ENCODE measurements at places on chromosomes 16 and 17.

GRCh38 chr17:78128551-78129350 lies at the start of gene TMC6:
TSS of gene TMC6 (minus strand) at chr17:78128755. CDS start at chr17:78126832, 1,923 bp downstream.
- no peak for DNase-seq

DNA sequence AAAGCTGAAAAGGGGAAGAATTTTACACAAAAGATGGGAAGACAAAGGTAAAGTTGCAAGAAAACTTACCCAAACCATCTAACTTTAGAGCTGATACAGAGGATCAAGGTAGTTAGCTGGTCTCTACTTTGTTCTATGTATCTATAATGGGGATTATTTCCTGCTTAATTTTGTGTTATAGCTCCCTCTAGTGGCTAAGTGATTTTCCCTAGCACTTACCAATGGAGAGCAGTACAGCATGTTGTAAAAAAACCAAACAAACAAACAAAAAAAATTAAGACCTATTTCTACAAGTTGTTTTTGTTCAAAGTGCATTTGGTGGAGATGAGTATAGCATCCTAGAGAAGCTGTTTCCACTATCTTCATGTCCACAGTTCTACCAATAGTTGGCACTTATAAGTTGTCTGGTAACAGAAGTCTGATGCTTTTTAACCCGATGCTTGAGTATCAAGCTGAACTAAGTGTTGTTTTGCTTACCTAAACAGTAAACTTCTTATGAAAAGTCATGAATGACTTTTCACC lies 7.5 kb downstream of the SRSF1 start:
- DNase-seq, result peak; percentile 74

GRCh38 chr16:84511180-84511800 lies 6.8 kb upstream of the MEAK7 start:
- DNase-seq, result peak; percentile 97

DNA sequence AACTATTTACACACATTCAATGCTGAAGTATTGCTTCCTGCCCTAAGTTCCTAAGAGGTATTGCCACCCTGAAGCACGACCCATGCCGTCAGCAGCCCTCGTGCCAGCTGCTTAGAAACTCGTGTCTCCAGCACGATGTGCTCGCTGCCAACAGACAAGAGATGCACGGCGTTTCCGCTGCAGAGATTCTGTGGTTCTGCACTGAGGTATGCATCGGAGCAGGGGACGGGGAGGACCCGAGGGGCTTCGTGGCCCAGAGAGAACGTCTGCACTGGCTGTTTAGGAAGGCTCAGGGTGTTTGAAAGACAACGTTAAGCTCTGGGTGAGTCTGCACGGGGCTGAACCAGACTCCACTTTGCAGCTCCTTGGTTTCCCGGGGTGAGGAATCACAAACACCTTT lies 82.7 kb upstream of the CREBBP start:
- DNase-seq, result no peak

DNA sequence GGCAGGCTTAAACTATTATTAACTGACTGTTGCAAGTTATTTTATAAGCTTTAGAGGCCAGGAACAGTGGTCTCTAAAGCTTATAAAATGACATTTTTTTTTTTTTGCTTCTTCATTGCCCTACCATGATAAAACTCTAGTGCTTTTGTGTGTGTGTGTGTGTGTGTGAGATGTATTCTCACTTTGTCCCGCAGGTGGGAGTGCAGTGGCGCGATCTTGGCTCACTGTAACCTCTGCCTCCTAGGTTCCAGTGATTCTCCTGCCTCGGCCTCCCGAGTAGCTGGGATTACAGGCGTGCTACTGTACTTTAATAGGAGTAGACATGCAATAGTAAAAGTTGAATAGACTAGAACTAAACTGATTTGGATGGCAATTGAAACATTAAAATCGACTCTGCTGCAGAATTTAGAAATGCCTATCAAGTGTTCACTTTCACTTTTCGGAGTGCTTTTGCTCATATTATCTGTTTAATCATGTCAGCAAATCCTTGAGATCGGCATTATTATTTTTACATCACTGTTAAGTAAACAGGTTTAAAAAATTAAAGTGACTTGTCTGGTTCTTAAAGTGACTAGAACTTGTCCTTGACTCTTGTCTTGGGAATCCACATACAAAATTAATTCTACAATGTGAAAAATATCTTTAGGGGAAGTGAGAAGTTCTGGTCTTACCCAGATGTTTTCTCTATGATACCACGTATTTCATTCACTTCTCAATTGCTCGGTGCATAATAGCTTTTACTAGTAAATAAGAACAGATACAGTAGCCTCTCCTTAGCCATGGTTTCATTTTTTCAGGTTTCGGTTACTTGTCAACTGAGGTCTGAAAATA lies 8.4 kb upstream of the PCTP start:
- no peak for DNase-seq

DNA sequence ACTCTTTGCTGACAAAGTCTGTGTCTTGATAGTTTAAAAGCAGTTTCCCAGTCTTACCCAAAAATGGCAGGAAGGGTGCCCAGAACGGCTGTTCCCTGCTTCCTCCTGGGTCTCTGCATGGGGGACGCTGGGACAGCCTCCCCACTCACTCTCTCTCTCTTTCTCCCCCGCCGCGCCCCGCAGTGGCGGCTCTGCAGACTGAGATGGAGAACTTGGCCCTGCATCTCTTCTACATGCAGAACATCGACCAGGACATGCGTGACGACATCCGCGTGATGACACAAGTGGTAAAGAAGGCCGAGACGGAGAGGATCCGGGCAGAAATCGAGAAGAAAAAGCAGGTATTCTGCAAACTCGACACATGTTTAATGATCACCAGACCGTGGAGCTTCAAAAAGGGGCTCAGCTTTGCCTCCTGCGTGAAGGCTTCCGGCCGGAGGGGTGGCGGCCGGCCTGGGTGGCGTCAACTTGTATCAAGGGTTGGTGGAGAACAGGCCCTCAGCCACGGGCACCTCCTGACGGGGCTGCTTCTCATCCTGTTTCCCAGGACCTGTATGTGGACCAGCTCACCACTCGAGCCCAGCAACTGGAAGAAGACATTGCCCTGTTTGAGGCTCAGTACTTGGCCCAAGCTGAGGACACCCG lies 22.0 kb downstream of the CCDC40 start:
- no peak for DNase-seq
